Esophagus squamous epithelium (tissue), 5 donors: ENCODE measurements at places on chromosomes 2 and 18.

DNA sequence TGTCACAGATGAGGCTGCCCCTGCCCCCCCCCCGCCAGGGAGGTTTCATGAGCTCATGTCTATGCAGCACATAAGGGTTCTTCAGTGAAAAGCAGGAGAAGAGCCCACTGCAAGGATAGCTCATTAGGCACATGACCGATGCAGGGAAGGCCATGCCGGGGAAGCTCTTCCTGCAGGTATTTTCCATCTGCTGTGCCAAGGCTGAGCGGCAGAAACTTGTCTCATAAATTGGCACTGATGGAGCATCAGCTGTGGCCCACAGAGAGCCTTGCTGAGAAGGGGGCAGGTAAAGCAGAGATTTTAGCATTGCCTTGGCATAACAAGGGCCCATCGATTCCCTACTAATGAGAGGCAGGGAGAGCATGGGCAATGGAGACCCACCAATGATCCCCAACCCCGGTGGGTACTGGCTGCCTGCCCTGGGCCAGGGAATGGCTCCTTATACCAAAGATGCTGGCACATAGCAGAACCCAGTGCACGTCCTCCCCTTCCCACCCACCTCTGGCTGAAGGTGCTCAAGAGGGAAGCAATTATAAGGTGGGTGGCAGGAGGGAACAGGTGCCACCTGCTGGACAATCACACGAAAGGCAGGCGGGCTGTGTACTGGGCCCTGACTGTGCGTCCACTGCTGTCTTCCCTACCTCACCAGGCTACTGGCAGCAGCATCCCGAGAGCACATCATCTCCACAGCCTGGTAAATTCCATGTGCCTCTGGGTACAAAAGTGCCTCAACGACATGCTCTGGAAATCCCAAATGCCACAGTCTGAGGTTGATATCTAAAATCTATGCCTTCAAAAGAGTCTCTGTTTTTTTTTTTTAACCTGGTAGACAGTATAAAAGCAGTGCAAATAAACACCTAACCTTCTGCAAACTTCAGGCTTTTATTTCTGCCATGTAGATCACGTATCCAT, 41.4 kb downstream of the STEAP3 start:
- DNase-seq, result no peak

- no peak for DNase-seq
Observed at GRCh38 chr2:20526708-20527107, 79.8 kb downstream of the RHOB start.

DNA sequence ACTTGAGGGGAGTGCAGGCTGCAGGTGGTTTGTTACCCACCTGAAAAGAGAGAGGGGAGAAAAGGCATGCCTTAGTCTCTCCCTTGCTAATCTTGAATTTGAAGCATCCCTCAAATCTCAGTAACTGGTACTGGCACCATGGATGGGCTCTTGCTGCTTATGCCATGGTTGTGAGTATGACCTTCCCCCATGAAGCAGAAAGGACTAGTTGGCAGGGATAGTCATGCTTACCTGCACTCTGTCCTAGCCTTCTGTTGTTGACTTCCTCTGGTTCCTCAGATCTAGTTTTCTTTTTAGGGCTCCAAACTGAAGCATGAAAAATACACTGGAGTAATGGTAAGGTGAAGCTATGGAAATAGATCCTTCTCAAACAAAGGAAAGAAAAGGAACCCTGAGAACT, 191.2 kb downstream of the SPAG16 start:
- DNase-seq, result no peak

- no peak for DNase-seq
Observed at GRCh38 chr2:62794791-62795190, 89.3 kb downstream of the EHBP1 start.

GRCh38 chr2:164691346-164691887, 70.1 kb upstream of the GRB14 start:
- DNase-seq, result no peak

- DNase-seq, result no peak
Observed at GRCh38 chr2:60540074-60540473, 13.4 kb downstream of the BCL11A start.

DNA sequence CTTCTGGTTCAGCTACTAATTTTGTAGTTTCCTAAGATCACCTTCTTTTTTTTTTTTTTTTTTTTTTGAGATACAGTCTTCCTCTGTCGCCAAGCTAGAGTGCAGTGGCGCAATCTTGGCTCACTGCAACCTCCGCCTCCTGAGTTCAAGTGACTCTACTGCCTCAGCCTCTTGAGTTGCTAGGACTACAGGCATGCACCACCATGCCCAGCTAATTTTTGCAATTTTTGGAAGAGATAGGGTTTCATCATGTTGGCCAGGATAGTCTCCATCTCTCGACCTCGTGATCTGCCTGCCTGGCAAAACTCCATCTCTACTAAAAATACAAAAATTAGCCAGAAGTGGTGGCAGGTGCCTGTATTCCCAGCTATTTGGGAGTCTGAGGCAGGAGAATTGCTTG, 301.5 kb upstream of the TFPI start:
- no peak for DNase-seq

DNA sequence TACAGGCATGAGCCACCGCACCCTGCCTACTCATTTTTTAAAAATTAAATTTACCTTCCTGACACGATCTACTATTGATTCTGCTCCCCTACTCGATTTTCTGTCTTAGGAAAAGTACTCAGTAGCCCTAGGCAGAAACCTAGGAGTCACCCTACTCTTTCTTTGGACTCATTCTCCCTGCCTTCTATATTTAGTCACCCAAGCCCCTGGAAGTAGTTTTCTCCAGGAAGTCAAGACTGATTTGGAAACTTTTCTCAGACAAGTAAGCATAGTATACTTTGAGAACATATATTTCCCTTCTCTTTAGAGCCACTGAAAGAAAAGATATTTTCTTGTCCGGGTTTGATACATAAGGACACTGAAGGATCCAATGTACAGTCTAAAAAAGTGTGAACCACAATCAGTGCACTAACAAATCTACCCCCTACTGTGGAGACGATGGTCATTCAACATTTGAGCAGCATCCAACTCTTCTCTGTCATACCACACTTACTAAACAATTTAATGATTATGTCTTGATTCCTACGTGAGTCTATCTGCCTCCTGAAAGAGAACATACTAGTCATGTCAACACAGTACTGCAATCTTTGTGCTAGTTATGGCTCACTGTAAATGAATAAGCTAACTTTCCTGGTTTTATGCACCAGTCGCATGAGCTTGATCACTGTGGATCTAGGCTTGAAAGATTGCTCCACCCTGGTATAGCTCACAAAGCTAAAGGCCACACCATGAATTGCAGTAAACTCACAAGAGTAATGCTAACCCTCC, 19.8 kb downstream of the YWHAQ start:
- DNase-seq, result no peak

- DNase-seq, result no peak
Observed at GRCh38 chr2:228657807-228658402, 476.4 kb upstream of the SPHKAP start.

DNA sequence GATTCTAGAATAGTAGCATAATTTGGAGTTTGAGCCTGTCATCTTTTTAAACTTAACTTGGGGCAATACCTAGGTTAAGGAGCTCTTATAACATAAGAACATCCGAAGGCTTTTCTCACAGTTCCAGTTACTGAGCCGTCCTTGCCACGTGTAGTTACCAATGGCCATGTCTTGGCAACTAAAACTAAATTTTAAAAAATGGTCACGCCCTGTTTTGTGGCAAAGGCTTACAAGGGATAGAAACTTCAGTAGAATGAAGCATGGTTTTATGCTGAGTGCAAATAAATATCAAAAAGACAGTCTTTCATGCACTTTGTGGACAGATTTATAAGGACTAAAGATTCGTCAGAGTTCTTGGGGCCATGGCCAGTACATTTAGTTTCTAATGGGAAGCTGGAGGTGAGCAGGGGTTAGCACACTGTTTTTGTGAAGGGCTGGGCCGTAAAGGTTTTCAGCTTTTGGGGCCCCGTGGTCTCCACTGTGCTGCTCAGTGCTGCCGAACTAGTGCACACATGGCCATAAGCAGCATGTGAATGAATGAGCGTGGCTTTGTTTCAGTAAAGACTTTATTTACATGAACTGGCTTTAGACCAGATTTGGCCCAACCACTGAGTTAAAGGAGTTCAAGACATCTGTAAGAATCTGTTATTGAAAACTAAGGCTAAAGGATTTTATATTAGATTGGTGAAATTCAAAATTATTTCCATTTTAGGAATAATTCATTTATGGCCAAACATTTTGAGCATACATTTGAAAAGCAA, 41.1 kb downstream of the GRHL1 start:
- DNase-seq, result no peak

DNA sequence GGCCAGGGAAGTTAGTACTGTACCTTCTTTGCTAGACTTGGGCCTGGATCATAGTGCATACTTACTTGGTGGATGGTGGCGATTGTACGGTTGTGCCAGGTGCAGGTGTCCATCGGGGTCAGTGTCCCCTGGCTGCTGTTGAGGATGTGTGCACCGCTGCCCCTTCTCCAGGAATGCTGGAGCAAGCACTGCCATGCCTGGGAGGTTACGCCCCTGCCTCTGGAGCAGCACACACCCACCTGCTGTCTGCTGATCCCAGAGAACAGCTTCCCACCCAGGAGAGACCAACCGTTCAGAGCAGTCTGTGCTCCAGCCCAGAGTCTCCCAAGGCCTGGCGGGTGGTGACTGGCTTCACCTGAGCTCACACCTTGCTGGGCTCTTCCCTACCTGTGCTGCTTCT, 286.8 kb upstream of the HS6ST1 start:
- DNase-seq, result no peak
